Neural cell (in vitro differentiated cells): ENCODE measurements at places on chromosomes 7 and 10. TPM values are rescaled to one million over a fixed set of nuclear protein-coding genes. Genes with fewer than 3 reads are reported as not detected.

The GSAP gene
- 0.21 and 0.48 TPM in 2 replicates for polyA plus RNA-seq

The SEMA3A gene
- polyA plus RNA-seq: 20.7 and 22.8 TPM in 2 replicates

The PSPH gene
- polyA plus RNA-seq: 24.0 and 26.4 TPM in 2 replicates

The NKX1-2 gene
- polyA plus RNA-seq: 0.16 and 0.19 TPM in 2 replicates

The NUPR2 gene
- not detected in 2 replicates for polyA plus RNA-seq

The CAMK2B gene
- 67.3 and 96.3 TPM in 2 replicates for polyA plus RNA-seq

The HOXA3 gene
- not detected in 2 replicates for polyA plus RNA-seq

The NUTM2A gene
- 1.6 and 3.0 TPM in 2 replicates for polyA plus RNA-seq

The SLK gene
- polyA plus RNA-seq: 19.7 and 23.7 TPM in 2 replicates

The DLX6 gene
- 53.6 and 58.8 TPM in 2 replicates for polyA plus RNA-seq

The LRRD1 gene
- 2.6 and 2.7 TPM in 2 replicates for polyA plus RNA-seq

The HOXA1 gene
- not detected in 2 replicates for polyA plus RNA-seq

The ACTR3C gene
- polyA plus RNA-seq: not detected in 2 replicates

The TRIM50 gene
- not detected in 2 replicates for polyA plus RNA-seq

The TMEM270 gene
- polyA plus RNA-seq: not detected in 2 replicates

The ZCWPW1 gene
- polyA plus RNA-seq: 3.1 and 6.8 TPM in 2 replicates

The TAS2R3 gene
- not detected in 2 replicates for polyA plus RNA-seq

The CALML5 gene
- not detected in 2 replicates for polyA plus RNA-seq

The DNAJC12 gene
- polyA plus RNA-seq: 22.3 and 32.2 TPM in 2 replicates

The CDC123 gene
- 104 and 110 TPM in 2 replicates for polyA plus RNA-seq

The FASTK gene
- polyA plus RNA-seq: 147 and 182 TPM in 2 replicates

The HTR5A gene
- 0.14 TPM in 2 replicates for polyA plus RNA-seq

The STEAP4 gene
- not detected in 2 replicates for polyA plus RNA-seq

The NANOS1 gene
- 26.0 and 29.1 TPM in 2 replicates for polyA plus RNA-seq

The SPAM1 gene
- not detected in 2 replicates for polyA plus RNA-seq

The ZNF736 gene
- polyA plus RNA-seq: 0.04 and 1.7 TPM in 2 replicates

The NRAP gene
- 0.08 TPM in 1 of 2 replicates, not detected in the other for polyA plus RNA-seq

The GOLGA7B gene
- 29.8 and 30.4 TPM in 2 replicates for polyA plus RNA-seq

The OPN4 gene
- polyA plus RNA-seq: not detected in 2 replicates

The UPK3B gene
- 0.88 TPM in 1 of 2 replicates, not detected in the other for polyA plus RNA-seq

The NYAP1 gene
- 70.1 and 86.6 TPM in 2 replicates for polyA plus RNA-seq

The HOXA4 gene
- not detected in 2 replicates for polyA plus RNA-seq

The ELOVL3 gene
- polyA plus RNA-seq: not detected in 2 replicates

The DNAH11 gene
- 0.16 and 2.1 TPM in 2 replicates for polyA plus RNA-seq

The TMEM72 gene
- 1.4 TPM in 2 replicates for polyA plus RNA-seq

The DPYSL4 gene
- 116 and 143 TPM in 2 replicates for polyA plus RNA-seq

The IL6 gene
- not detected in 2 replicates for polyA plus RNA-seq
